Occipital lobe (tissue), 3 donors: ENCODE measurements at places on chromosomes 1 and 21.

GRCh38 chr1:74478979-74479378 lies 33.4 kb downstream of the LRRC53 start:
- DNase-seq: no peak

DNA sequence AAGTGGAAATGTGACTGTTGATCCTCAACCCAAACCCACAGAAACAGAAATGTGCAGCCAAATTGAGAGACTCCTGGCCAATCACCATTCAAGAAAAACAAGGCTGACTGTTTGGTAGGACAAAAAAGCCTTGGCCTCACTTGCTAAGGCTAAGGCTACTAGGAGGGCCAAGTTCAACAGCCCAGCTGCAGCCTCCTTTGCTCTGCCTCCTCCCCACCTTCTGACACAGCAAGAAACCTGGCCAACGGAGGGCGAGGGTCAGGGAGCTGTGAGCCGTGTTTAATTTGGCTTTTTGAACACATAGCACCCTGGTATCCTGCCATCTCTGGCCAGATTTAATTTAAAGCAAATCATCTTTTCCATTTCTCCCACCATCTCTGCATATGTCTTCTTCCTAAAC lies 165.8 kb upstream of the RAB4A start:
- DNase-seq: no peak

DNA sequence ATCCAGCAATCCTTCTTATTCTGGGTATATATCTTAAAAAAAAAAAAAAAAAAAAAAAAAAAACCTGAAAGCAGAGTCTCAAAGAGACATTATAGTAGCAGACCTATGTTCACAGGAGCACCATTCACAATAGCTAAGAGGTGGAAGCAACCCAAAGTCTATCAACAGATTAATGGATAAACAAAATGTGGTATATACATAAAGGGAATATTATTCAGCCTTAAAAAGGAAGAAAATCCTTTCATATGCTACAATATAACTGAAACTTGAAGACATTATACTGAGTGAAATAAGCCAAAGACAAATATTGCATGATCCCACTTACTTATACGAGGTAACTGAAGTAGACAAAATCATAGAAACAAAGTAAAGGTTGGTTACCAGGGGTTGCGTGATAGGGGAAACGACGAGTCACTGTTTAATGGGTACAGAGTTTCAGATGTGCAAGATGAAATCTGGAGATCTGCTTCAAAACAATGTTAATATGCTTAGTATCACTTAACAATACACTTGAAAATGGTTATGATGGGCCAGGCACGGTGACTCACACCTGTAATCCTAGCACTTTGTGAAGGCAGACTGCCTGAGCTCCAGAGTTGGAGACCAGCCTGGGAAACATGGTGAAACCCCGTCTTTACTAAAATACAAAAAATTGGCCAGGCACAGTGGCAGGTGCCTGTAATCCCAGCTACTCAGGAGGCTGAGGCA lies 29.5 kb downstream of the PIK3R3 start:
- no peak for DNase-seq

- no peak for DNase-seq
These were observed 16.2 kb upstream of the MEF2D start for GRCh38 chr1:156516821-156517220.

GRCh38 chr1:220843481-220844011 lies 35.7 kb upstream of the HLX start:
- no peak for DNase-seq

- no peak for DNase-seq
These were observed 164.0 kb upstream of the UBE2U start for GRCh38 chr1:64039390-64039926.

- DNase-seq: no peak
These were observed 407 bp downstream of the WNT4 start for GRCh38 chr1:22142315-22143064.

- DNase-seq: no peak
These were observed 205.3 kb downstream of the FGGY start for GRCh38 chr1:59502009-59502691.
